ENCODE measurements at places on chromosomes 5 and 9. TPM values are rescaled to one million over a fixed set of nuclear protein-coding genes. Genes with fewer than 3 reads are reported as not detected.

The DCTN3 gene
- 67.2 TPM for total RNA-seq

The IL4 gene
- total RNA-seq, result not detected

The PCDHGA9 gene
- total RNA-seq, result 0.97 TPM

The HTR4 gene
- total RNA-seq, result not detected

The LHX3 gene
- total RNA-seq, result not detected

The THBS4 gene
- not detected for total RNA-seq

The CD274 gene
- 29.0 TPM for total RNA-seq

The FAM151B gene
- 1.9 TPM for total RNA-seq

The GABRA1 gene
- total RNA-seq, result not detected

The GEMIN5 gene
- 24.2 TPM for total RNA-seq

The TAF11L10 gene
- total RNA-seq, result not detected
